ENCODE measurements at places on chromosomes 2 and 18.

DNA sequence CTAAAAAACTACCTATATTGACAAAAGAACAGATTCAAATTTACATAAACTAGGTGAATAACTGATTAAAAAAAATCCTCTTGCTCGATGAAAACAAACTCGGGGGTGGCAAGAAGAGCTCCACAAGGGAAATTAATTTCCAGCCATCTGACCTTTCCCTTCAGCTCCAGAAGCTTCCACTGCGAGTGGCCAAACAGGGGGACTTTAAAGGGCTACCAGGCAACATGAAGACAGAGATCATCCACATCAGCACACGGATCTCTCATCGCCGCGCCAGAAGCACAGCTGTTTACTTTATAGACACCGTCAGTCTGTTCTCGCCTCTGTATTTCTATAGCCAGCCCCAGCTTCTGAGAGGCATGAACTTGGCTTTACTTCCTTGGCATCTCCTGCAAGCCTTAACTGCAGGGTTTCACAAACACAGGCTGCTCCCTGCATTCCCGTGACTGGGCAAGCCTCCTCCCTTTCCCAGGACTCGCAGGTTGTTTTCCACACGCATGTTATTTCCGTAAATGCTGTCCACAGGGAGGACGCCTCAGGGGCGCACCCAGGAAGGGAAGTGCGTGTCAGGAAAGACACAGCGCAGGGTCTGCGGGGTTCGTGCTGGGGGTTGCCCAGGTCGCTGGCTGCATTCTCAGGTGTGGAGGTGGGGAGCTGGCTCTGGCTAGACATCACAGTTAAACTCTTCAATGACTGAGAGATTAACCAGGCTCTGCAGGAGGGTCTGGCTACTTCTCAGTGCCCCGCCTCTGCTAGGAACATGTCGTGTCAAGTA is 85.0 kb downstream of the USP40 start:
- DNase-seq = no peak

DNA sequence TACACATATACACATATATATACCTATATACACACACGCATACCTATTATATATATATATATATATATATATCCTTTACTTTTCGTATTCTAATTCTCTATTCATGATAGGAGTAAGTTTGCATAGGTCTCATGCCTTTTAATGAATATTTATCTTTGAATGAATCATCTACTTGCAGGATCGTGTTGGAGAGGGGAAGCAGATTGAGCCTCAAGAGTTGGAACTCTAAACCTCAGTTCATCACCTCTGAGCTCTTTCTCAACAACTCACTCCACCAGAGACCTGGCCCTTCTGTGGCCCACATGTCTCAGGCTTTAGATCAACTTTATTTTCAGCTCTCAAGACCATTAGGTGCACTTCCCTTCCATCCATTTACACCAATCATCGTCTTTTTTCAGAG is 490.4 kb upstream of the ID2 start:
- DNase-seq = no peak

- no peak for DNase-seq
These were observed 311.2 kb upstream of the HDAC4 start for GRCh38 chr2:239711911-239712570.

GRCh38 chr18:72041313-72042032 is 502.7 kb downstream of the CBLN2 start:
- no peak for DNase-seq

- DNase-seq = no peak
These were observed 178.5 kb downstream of the TPGS2 start for GRCh38 chr18:36650266-36650665.

GRCh38 chr2:127953849-127954248 is 68.1 kb upstream of the AMMECR1L start:
- no peak for DNase-seq

DNA sequence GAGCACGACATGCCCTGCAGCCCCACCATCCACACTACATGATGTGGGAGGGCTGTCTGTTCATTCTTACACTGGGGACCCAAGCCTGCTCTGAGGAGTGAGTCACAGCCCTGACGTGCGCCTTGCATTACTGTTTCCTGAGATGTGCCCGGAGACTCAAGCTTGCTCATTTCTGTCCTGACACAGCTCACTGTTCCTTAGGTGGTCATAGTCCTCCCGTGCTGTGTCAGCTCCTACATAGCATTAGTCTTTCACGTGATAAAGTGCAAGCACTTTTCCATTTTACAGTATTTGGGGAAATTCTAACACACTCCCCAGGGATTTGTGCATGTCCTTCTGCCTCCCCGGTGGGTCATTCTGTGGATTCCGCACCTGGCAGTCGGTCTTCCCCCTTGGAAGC is 46.2 kb upstream of the TRIM43B start:
- no peak for DNase-seq

GRCh38 chr2:113861740-113862139 is 28.1 kb upstream of the ACTR3 start:
- no peak for DNase-seq

DNA sequence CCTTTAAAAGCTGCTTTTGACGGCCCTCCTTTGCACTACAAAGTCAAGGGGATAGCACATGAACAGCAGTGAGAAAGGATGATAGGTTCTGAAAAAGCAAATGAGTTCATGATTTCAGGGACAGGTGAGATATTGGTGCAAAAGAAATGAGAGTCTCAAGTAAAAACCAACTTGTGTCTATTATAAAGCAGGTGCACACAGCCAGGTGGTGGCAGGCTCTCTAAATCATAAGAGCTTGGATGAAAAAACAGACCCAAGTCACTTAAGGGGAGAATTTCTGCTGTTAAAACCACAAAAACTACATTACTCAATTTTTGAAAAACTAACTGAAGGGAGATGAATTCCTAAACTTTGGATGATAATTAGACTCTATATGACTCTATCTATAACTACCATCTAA is 201.5 kb downstream of the SP3 start:
- DNase-seq = no peak

GRCh38 chr2:190657474-190658255 is 8.8 kb downstream of the NAB1 start:
- no peak for DNase-seq

DNA sequence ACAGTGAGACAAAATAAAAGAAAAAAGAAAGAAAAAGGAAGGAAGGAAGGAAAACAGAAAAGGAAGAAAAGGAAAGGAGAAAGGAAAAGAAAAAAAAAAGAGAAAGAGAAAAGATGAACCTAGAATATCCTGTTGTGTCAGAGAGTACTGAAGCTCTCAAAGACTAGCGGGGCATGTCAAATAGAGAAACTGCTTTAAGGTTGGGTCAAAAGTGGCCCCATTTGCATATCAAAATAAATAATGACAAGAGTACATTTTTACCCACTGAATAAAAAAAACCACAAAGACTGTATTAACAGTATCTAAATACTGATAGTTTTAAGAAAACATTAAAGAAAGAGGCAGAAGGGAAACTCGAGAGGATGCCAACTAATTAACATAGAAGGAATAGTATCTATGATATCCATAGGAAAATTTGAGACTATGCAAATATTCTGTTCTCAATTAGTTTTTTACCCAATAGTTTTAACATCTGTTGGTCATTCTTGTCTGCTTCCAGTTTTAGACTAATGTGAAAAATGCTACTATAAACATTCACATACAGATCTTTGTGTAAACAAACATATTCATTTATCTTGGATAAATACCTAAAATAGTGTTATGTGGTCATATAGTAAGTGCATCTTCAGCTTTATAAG is 53.2 kb downstream of the SFXN5 start:
- DNase-seq = no peak

DNA sequence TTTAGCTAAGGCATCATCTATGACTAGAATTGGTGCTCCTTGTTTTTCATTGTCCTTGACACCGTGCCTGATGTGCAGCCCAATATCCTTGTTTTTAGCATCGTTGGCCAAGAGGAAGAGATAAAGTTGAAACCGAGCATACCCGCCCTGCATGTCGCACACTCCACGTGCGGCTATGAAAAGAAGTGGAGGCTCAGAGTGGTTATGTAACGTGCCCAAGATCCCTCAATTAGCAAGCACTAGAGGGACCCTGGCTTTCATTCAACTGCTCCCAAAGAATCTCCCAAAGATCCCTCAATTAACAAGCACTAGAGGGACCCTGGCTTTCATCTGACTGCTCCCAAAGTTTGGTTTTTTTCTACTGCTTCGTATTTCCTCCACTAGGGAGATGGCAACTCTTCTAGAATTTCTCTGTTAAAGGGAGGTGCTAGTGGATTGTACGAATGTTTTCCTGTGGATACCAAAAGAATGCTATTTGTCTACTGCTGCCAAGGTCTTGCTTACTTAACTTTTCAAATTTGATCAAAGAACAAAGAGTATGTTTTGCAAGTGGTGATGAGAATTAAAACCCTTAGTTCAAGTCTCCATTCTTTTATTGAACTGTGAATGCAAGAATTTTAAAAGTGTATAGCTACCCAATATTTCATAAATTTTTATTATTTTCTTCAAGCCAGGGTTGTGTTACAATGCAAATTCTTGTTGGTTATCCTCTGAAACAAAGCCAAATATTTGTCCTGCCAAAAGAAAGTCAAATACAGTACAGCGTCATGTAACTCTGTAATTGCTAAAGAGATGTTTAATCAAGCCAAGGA is 92.1 kb downstream of the AOX1 start:
- DNase-seq = no peak

GRCh38 chr2:9819551-9819950 is 23.7 kb upstream of the TAF1B start:
- DNase-seq = no peak

- no peak for DNase-seq
These were observed 16.1 kb downstream of the CEBPZ start for GRCh38 chr2:37215250-37215649.

DNA sequence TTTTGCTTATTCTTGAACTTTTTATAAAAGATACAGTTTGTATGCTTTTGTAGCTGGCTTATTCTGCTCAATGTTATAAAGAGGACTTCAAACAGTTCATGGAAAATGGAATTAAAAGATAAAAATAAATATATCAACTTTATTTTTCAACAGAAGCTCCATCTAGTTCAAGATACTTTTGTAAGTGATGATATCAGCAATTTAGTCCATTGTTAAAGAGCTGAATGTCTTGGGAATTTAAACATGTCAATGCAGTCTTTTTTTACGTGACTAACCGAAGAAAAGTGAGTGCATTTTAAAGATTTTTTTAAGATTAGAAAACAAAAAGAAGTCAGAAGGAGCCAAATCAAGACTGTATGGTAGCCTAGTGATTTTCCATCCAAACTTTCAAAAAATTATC is 85.4 kb upstream of the CHST9 start:
- DNase-seq = no peak

DNA sequence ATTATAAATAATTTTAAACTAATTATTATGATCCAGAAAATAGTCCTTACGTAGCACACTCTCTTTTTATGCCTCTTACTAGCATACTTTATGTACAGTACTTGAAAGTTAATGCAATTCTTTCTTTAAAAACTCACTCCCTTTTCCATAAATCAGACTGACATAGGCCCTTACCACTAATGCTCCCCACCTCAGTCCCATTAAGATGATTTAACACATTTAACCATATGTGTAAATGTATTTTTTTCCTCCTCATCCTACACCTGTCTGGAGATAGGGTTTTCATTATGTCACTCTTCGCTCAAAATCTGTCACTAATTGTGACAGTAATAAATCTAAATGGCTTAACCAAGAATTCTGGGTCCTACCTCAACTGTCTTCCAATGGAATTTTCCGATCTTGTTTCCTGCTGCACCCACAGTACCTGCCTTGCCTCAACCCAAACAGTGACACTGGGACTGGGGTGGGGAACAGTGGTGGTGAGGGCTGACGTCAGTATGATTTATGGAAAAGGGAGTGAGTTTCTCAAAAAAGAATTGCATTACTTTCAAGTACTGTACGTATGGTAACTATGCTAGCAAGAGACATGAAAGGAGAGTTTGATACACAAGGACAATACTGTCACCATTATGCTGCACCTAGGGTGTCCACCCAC is 25.1 kb downstream of the EFEMP1 start:
- DNase-seq = no peak

DNA sequence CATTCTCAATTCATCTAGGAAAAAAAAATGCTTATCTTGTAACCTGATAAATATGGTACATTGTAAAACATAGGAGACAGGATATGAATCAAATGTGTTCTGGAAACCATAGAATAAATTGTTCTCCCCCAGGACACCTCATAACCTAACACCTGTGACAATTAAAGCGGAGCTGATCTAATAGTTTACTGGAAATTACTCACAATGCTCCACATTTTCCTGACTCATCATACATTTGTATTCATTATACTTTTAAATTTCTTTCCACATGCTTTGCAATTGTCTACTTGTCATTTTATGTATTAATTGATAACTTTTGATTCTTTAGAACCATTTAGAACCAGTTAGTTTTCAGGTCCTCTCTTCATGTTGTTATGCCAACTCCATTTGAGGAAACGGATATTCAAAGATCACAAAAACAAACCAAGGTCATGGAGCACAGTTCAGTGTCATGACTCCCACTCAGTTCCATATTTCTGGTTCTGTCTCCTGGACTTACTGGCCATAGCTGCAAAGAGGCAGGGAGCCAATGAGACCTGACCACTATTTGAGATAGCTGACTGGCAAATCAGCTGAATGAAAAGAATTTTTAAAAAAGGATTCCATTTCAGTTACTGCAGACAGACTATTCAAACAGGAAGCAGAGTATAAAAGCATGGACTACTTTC is 128.5 kb downstream of the CALCRL start:
- DNase-seq = no peak

- no peak for DNase-seq
These were observed 181.1 kb downstream of the SOCS6 start for GRCh38 chr18:70469916-70470315.

GRCh38 chr2:119910566-119910965 is 102.3 kb upstream of the EPB41L5 start:
- no peak for DNase-seq

- DNase-seq = no peak
These were observed 2.9 kb downstream of the MYL12A start for GRCh38 chr18:3250237-3251107.

DNA sequence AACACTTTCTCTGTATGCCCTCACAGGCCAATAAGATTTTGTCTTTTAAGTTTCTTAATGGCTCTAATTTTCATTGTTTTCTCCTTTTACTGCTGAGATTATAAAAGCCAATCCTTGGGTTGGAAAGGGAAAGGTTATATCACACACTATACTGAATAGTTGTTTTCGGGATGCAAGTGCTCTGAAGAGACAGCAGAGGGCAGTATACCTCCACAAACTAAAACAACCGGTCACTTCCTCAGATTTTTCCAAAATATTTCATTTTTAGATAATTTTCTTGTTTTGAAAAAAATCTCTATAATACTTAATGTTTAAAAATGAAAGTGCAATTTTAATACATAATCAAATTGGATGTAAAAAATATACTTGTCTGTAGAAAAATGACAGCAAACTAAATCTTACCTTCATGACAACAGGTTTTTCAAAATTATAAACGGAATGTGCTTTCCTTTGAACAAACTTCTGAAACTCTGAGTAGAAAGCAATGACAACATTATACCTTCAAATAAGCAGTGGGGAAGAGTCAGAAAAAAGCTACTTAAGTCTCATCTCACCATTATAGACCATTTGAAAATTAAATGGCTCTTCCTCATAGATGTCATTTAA is 82.7 kb downstream of the ORC4 start:
- DNase-seq = no peak

- no peak for DNase-seq
These were observed 740.7 kb downstream of the DPP10 start for GRCh38 chr2:115183144-115183543.

- DNase-seq = no peak
These were observed 10.6 kb downstream of the DNAJB2 start for GRCh38 chr2:219289537-219290361.

All from DND-41 (cell line).